ENCODE measurements at places on chromosomes 12 and 14.

DNA sequence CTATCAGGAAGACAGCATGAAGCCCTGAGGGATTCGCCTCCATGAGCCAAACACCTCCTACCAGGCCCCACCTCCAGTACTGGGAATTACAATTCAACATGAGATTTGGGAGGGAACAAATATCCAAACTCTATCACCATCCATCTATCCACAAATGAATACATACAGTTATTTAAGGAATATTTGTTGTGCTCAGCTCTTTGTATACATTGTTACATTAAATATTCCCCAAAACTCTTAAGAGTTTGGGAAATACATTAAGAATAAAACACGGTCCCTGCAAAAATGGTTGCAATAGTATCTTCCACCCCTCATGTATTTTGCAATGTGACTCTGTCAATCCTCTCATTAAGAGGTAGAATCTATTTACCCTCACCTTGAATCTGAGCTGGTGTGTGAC, 109.8 kb upstream of the PLXNC1 start:
- DNase-seq, result no peak

DNA sequence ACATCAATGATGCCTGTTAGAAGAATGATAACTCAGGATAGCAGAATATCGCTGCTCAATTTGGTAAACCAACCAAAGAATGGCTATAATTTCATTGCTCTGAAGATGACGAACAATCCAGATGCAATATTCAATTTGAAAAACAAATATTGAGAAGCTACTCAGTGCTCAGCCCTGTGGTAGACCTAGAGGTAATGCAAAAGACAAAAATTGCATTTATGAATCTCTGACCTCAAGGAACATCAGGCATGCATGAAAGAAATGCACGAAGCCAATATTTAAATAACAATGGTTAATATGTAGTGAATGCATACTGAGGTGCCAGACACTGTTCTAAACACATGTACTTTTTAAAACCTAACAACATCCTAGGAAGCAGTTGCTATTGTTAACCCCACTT, 298.6 kb upstream of the TMTC1 start:
- DNase-seq, result no peak

DNA sequence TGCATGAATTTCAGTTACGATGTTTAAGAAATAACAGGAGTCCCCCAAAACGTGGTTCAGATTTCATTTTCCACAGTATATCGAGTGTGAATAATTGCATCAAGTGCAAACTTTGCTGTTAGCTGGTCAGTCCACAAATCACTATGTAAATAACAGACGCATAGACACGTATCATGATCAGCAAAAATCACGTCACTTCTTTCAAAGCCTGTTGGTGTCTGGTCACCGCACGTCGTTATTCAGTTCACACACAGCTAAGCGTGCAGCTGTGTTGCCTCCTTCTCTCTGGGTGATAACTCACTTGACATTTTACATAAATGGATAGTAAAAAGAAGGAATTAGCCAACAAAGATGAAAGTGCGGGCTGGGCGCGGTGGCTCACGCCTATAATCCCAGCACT, 126.8 kb upstream of the MED13L start:
- DNase-seq, result no peak

- DNase-seq, result no peak
These were observed 38.6 kb downstream of the FBXO34 start for GRCh38 chr14:55309761-55310365.

GRCh38 chr12:107330831-107331431, 237.6 kb upstream of the CRY1 start:
- DNase-seq, result no peak

GRCh38 chr12:19194963-19195362, 65.4 kb downstream of the PLEKHA5 start:
- no peak for DNase-seq

Data from GM04503 (cell line).